ENCODE measurements at places on chromosomes 11 and 22.
A peak's percentile ranks its signal among the peaks of the same experiment; 100 is the strongest.

GRCh38 chr11:19368726-19369375, 128.1 kb upstream of the E2F8 start:
- no peak for DNase-seq

DNA sequence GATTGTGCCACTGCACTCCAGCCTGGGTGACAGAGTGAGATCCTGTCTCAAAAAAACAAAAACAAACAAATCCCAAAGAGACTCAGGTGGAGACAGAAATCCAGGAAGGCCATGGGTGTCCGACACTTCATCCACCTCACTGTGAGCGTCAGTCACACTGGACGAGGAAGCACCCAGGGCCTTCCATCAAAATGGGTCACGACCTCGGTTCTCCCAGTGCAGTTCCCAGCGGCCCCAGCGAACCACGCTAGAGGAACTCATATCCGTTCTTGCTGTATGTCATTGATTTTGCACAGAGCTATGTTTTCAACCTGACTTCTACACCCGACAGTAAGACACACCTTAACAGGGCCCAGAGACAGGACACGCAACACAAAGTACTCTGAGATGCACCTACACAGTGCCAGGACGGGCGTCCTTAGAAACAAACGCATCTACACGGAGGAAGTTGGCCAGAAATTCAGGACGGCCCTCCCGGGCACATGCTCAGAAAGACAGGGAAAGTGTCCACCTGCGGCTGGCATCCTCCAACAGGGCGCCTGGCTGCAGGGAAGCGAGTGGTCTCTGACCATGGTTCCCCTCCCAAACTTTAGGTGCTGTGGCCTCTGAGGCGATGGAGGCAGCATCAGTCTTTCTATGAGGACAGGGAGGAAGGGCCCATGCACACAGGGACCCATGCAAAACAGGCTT, 410.5 kb downstream of the CTTN start:
- no peak for DNase-seq

DNA sequence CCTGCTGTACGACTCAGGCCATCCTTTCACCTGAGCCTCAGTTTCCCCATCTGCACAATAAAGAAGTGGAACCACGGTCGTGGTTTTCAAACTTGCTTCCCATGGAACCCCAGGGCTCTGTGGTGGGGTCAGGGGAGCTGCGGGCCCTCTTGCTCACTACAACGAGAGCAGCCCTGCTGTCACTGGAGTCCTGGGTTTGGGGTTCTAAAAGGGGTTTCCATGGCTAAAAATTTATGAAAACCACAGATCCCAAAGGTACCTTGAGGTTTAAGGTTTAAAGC, 45.4 kb upstream of the CARS1 start:
- DNase-seq = no peak

GRCh38 chr11:86072211-86072610, 3.3 kb upstream of the PICALM start:
- DNase-seq = no peak

- DNase-seq = no peak
Measured at GRCh38 chr22:44592126-44592823, 94.2 kb upstream of the RTL6 start.

- no peak for DNase-seq
Measured at GRCh38 chr22:23155831-23156230, 10.6 kb downstream of the RAB36 start.

- DNase-seq = no peak
Measured at GRCh38 chr11:2463766-2464277, 19.0 kb downstream of the KCNQ1 start.

DNA sequence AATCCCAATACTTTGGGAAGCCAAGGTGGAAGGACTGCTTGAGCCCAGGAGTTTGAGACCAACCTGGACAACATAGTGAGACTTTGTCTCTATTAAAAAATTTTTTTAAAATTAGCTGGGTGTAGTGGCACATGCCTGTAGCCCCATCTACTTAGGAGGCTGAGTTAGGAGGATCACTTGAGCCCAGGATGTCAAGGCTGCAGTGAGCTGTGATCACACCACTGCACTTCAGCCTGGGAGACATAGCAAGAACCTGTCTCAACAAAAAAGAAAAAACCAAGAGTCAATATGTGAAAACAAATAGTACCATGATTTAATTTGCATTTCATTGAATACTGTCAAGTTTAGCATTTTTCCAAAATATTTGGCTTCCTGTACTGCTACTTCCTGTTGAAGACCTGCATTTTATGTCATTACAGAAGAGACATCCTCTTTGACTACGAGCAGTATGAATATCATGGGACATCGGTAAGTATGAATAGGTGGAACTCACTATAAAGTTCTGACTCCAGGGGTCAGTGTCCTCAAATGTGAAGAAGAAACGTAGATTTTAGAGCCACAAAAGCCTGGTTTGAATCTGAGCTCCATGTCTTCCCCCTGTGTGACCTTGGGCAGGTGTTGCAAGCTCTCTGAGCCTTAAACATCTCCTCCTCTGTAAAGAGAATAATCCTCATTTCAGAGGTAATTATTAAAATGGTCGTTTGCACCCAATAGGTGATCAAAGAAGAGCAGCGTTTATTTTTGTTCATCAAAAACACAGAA, 16.0 kb downstream of the CDC45 start:
- DNase-seq = peak; percentile 20

DNA sequence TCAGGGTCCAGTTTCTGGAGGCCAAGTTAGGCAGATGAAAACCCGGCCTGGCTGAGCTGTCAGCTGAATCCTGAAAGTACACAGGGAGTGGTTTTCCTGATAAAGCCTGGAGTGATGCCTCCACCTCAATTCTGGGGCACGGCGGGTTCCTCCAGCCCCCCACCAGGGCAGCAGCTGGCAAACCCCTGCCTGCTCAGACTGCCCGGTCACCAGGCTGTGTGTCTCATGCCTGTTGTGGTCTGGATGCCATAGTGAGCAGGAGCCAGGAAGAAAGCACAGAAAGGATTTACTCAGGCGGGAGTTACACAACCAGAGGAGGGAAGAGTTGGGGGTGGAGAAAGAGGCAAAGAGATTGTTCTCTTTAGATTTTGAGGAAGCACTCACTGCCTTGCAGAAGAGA, 119.9 kb upstream of the RASSF10 start:
- DNase-seq = peak; percentile 21

DNA sequence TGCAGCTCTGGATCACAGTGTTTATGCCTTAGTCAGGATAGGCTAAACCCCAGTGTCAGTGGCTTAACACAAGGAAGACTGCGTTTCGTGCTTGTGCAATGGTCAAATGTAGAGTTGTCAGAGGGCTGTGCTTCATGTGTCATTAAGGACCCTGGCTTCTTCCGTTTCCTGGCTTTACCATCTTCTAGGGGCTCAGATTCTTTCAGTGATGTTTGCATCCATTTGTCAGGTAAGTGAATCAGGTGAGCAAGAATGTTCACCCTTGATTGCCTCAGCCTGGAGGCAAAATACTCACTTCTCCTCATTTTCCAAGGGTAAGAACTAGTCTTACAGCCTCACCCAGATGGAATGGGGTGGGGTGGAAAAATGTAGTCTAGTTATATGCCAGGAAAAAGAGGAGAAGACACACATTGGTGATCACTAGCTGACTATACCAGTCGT, 20.5 kb upstream of the AMOTL1 start:
- no peak for DNase-seq

DNA sequence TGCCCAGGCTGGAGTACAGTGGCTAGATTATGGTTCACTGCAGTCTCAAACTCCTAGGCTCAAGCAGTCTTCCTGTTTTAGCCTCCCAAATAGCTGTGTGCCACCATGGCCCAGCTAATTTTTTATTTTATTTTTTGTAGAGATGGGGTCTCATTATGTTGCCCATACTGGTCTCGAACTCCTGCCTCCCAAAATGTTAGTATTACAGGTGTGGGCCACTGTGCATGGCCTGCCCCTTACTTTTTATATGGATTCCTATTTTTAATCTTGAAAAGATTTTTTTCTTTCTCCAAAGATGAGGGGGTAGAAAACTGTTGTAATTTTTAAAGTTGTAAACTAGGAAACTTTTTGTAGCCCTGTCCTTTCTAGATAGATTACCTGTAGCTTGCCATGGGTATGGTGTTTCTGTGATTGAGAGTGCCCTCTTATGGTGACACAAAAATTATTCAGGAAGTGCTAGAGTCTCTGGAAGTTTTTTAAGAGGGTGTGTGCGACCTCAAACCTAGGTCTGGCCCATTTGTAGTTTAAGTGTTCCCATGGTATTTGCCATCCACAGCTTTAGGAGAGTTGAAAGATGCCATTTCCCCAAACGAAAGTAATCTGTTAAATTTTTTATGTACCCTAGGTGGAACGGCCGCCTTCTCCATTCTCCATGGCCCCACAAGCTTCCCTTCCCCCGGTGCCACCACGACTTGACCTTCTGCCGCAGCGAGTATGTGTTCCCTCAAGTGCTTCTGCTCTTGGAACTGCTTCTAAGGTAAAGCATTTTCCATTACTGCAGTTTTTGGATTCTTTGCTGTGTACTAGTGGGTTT, 32.4 kb downstream of the MCAM start:
- DNase-seq = peak; percentile 69

GRCh38 chr11:100716838-100717237, 29.8 kb downstream of the ARHGAP42 start:
- DNase-seq = no peak

DNA sequence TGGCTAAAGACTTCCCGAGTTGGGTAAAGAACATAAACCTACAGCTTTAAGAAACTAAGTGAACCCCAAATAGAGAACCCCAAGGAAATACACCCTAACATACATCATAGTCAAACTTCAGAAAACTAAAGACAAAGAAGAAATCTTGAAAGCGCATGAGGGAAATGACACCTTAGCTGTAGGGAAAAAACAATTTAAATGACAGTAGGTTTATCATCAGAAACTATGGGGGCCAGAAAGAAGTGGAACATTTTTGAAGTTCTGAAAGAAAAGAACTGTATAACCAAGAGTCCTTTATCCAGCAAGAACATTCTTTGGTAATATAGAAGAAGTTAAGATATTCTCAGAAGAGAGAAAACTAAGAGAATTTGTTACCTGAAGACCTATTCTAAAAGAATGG, 15.5 kb upstream of the OR2AT4 start:
- DNase-seq = no peak

DNA sequence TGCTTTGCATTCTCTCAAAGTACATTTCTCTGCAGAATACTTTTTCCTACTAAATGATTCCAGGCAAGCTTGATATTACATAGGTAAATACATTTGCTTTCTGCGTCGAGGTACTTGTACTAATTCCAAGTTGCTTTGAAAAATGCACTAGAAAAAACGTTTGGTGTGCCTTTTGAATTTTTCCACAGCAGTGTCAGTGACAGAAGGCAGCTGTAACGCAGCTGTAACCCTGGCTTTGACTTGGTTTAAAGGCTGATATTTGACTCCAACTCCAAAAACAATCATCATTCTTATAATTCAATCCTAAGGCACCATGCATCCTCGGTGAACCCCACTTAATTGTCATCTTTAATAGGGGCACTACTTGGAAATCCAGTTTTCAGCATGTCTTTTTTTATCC, 125.0 kb downstream of the MAML2 start:
- no peak for DNase-seq

DNA sequence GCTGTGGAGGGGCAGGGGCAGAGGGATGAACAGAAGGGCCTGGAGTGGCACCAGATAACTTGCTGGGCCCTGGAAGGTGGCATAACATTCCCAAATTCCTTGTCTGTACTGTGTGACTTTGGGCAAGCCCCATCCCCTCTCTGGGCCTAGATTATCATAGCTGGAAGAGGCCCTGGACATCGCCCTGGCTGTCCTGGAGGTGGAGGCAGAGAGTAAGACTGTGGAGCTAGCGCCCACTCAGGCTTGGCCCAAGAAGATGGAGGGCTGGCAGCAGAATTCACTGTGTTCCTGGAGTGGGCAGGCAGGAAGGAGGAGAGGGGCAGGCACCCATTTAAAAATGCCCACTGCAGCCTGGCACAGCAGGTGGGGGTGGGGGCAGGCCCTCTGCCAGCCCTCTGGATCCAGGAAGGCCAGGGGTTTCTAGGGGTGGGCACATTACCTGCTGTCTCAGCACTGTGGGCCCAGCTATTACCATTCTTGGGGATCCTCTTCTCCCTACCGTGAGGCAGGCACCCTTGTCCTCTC, 22.6 kb downstream of the ARHGEF17 start:
- DNase-seq = no peak

GRCh38 chr11:45082744-45083543, 63.5 kb upstream of the PRDM11 start:
- DNase-seq = peak; percentile 84

DNA sequence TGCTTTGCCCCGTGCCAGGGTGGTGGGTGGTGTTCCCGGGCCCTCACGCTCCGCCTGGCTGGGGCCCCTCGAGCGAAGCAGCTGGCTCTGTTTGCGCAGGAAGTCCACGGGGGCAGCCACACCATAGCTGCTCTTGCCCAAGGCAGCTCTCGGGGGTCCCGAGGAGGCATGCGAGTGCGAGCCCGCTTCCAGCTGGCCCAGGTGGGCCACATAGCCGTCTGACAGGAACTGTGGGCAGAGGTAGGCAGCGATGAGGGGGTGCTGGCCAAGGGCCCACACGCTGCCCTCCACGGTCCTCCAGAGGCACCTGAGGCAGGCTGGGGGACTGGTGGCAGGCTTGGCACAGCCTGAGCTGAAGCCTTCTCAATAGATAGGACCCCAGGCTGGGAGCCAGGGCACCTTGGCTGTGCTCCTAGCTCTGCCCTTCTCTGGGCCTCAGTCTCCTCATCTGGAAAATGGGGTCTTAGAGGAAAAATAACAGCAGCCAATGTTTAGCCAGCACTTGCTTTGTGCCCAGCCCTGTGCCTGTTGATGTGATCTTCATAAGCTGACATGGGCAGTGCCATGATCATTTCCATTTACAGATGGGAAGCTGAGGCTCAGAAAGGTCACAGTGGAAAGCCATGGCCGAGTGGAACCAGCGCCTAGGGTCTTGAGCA, 9.4 kb downstream of the AIP start:
- DNase-seq = no peak

GRCh38 chr22:19368876-19369275, 62.7 kb downstream of the HIRA start:
- no peak for DNase-seq

GRCh38 chr11:32489464-32489863, 54.1 kb upstream of the WT1 start:
- DNase-seq = no peak

GRCh38 chr11:3920148-3920852, 64.8 kb downstream of the STIM1 start:
- peak; percentile 28 for DNase-seq

DNA sequence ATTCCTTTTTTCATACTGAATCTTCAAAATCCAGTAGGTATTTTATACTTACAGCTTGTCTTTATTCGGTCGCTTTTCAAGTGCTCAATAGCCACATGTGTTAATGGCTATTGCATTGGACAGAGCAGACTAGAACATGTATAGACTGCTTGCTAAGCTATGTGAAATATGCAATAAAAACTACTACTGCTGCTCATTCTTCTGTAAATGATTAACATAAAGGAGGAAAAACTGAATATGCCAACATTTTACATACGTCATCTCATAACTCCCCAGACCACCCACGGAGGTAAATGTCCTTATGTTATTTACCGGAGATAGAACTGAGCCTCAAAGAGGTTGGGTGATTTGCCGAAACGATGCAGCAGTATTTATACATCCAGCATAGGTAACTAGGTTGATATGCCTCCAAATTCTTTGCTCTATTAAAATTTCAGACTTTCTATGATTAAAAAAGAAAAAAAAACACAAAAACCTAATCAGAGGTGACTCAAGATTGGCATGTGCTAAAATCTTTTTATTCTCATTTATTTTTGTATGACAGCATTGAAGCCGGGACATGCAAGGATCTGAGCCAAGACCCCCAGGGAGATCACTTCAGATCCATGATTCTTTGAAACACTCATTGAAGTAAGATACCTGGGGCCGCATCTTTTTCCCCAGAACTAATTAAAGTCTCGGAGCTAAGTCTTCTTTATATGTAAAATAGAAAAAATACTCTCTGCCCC, 78.5 kb upstream of the OR5AK2 start:
- DNase-seq = no peak
